ENCODE measurements at places on chromosomes 3 and 15.

GRCh38 chr3:104044002-104044401 is 1322.7 kb upstream of the ALCAM start:
- peak; percentile 20 for DNase-seq

DNA sequence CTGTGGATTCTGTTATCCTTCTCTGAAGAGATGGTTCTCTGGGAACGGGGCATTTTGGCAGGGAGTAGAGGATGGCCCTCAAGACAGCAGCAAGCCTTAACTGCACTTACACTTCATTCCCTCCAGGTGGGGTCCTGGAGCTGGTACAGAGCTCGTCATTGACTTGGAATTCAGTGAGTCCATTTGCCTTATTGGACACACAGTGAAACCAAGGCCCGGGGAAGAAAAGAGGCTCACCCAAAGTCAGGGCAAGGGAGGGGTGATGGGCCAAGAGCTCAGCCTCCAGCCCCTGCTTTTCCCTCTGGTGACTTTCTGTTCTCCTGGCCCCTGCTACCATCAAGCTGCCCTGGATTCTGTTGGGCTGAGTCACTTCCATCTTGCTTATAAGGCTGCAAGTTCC is 125.6 kb downstream of the ETFA start:
- peak; percentile 80 for DNase-seq

DNA sequence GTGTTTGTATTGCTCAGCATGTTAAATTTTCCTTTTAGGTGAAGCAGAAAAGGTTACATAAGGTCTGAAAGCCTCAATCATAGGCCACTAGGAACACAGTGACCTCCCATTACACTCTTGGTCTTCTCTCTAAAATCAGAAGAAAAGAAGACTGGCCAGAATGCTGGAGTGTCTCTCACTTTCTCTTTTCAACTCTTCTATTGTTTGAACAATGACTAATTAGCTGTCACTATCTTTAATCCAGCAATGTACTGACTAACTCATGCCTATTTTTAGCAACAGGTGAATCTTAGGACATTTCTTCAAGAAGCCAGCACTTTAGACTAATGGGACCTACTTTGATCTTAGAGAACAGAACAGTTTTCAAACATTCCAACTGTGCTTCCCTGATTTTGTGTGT is 142.8 kb downstream of the TGFBR2 start:
- DNase-seq, result peak; percentile 8

GRCh38 chr3:94522488-94522887 is 459.6 kb downstream of the NSUN3 start:
- DNase-seq, result no peak

DNA sequence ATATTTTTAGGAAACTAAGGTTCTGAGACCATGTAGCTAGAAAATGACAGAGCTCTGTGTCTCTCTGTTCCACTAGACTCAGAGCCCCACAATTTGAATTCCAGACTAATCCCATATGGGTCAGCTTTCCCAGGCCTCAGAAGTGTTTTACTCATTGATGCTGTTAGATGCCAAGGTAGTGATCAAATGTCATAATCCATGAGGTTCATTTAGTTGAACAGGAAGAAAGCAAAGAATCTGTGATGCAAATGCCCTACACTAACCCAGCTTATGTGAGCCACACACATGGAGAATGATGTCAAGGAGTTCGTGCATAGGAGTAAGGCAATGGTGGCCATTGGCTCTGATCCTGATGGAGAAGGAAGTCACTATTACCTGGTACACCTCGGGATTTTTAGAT is 363.4 kb upstream of the RARB start:
- DNase-seq, result peak; percentile 20

DNA sequence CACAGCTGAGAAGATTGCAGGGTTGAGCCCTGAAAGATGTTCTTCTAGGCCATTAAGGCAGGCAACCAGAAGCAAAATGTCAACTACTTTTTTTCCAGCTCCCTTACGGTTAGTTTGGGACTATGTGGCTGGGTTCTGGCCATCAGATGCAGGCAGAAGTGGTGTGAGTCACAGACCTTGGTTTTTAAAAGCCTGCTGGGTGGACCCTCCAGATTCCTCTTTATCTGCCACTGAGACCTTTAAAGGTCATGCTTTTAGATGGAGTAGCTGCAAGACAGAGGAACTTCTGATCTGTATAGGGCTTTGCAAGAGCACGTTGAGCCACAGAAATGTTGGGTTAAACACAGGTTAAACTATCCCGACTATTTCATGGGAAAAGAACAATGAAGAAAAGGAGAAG is 102.9 kb downstream of the CHST2 start:
- DNase-seq, result no peak

DNA sequence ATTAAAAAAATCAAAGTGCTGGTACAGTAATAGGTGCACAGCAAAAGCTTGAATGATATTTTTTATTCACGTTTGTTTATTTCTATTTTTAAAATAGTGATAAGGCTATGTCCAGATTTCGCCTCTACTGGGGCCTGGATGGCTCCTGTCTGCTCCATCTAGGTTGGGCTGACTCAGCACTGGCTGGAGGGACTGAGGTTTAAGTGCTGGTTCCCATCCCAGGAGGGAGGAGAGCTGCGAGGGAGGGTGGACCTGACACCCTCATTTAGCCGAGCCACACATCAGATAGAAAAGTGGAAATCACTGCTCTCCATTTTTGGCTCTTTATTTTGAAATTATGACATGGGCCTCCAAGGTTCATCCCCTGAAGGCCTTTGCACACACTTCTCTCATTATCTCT is 95.4 kb upstream of the AGBL1 start:
- no peak for DNase-seq

- DNase-seq, result no peak
Measured at GRCh38 chr3:11373654-11374053, 101.5 kb downstream of the ATG7 start.

DNA sequence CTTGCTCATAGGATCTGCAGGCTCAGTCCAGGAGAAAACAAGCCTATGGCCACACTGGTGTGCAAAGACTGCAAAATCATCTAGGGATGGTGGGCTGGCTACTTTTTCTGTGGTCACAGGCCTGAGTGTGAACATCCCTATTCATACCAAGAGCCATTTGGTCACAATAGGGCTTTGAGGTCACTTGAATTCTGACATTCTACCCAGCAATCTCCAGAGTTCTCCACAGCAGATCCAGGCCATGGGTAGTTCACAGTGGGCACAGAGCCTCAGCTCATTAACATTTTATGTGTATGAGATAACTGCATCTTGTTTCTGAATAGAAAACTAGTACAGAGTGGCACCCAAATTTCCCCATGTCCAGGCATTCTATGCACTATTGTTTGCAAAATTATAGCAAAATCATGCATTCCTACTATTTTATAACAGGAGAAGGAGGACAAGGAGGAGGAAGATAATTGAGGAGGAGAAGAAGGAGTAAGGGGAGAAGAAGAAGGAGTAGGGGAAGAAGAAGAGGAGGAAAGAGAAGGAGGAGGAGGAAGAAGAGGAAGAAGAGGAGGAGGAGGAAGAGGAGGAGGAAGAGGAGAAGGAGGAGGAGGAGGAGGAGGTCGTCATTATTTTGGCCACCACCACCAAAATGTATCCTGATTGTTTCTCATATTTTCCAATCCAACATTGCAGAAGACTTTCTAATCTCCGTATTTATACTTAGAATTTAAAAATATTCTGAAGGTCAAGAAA is 129.0 kb downstream of the SEMA6D start:
- DNase-seq, result no peak

- peak; percentile 83 for DNase-seq
Measured at GRCh38 chr3:25156626-25157025, 271.4 kb upstream of the RARB start.

GRCh38 chr15:39414201-39414600 is 166.7 kb upstream of the THBS1 start:
- DNase-seq, result peak; percentile 18

DNA sequence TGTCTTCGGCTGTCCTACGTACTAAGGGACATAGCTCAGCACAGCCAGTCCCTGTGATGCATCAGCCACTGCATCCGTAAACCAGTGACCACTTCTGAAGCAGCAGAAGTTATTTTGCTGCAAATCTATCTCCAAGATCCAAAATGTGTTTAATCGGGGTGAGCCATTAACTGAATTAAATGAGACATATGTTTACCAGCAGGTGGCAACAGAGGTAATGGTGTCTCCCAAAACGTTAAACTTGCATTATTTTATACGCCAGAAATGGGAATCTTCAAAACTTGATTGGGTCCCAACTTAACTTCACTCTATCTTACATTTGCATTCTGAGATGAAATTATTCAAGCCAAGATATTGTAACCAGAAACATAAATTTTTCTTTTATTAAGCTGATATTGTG is 75.3 kb upstream of the BOC start:
- peak; percentile 38 for DNase-seq

DNA sequence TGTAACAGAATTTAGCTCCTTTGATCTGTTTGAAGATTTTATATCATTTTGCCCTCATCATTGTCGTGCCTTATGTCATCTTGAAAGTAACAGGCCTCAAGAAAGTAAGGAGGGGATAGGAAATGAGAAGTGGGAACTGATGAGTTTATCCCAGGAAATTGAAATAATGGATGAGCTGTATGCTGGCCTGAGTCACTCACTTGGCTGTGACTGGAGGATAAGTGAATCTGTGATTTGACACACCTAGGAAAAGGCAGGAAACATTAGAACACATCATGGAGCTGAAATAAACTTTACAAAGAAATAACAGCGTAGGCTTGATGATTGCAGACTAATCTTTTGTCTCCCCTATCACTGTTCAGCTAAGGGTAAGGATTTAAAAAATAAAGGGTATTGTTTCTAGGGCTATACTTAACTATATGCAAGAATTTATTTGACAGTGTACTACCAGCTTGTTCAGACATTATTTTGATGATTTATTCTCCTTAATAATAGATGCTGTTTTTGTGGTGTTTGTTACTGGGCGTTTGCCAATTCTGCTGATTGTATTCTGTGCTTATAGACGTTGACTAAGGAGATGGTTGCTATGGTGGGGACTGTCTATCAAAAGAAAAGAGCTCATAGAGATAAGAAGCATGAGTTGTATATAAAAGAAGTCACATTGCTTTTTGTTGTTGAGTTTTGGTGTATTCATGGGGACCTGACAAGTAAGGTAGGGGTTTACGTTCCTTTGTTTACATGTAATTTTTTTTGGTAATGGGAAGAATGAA is 105.6 kb upstream of the ROPN1 start:
- peak; percentile 31 for DNase-seq

DNA sequence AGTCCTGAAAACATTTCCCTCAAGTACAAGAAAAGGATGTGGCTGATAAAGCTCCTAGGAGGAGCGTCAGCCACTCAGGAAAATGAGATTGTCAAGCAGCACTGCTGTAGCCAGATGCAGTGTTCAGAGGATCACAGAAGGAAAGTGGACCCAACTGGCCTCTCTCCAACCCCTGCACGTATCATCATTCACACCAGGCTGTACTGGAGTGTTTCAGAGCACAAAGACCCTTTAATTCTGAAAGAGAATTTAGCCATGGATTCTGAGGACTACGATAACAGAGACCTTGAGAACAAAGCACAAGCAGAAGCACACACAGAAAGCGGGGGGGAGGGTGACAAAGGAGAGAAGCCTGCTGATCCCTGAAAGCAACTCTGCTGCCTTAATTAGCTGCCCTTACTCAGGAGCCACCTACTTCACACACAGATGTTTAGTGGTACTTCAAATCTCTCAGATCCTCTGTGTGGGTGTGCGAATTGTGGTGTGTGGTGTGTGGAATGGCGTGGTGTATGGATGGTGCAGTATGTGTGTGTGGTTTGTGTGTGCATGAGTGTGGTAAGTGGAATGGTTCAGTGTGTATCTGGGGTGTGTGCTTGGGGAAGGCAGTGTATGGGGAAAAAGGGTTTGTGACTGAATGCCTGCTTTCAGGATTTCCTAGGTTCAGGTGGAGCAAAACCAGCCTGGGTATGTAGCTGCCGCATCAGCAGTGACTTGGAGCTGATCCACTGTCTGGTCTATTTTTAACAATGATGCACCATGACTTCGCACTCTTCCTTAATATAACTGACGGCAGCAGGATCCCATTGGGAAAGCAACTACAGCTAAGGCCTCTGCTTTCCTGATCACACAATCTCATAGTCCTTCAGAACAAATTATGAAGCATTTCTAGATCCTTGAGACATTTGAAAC is 192.5 kb downstream of the RSL24D1 start:
- no peak for DNase-seq

DNA sequence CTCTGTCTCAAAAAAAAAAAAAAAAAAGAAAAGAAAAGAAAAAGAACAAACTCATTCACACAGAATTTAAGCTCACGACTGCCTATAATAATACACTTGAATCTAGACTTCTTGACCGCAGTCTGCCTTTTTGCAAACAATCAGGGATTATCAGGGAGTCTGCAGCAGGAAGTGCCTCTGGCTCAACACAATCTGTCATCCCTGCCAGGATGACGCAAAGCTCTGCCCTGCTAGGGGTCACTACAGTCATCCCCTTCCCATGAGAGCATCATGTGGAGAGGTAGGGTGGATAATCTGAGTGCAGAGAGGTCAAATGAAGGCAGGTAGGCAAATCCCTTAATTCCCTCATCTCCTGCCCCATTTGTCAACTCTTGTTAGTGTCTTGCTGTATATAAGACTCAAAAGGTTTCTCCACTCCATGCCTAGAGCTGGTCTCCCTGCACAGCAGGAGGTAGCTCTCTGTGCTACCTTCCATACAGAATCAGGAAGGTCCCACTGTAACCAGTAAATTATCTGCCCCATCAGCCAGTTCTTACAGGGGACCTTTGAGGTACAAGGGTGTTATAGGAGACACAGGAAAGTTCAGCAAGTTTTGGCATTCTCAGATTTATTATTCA is 4.2 kb downstream of the UBAP1L start:
- peak; percentile 46 for DNase-seq

DNA sequence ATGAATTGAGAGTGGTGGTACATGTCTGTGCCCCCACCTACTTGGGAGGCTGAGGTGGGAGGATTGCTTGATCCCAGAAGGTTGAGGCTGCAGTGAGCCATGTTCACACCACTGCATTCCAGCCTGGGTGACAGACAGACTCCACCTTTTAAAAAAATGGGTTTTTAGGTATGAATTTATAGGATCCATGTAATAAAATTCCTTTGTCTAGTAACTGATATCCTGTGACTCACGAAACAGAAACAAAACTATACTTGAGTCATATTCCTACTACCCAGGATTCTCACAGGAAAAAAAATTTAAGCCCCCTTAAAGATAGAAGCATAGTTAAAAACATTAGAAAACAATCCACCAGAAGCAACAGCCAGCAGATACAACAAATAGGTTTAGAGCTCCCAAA is 10.0 kb upstream of the CRTC3 start:
- DNase-seq, result peak; percentile 86

DNA sequence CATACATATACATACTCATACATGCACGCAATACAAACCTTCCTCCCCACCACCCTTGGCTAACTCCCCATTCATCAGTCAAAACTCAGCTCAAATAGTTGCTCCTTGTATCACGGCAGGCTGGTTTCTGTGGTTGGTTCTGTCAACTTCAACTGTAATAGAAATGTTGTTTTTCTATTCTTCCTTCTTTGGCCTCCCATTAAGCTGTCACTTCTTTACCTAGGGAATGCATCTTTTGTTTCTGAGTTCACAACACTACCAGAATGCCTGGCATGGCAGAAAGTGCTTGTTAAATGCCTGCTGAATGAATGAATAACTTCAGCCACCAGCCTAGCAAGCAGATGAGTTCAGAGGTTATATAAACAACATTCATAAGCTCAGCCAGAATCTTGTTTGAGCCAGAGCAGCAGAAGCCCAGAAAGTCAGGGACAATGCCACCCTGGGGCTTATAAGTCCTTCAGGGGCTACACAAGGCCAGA is 63.1 kb downstream of the B3GALNT1 start:
- DNase-seq, result peak; percentile 12

GRCh38 chr3:138199851-138200250 is 12.8 kb downstream of the ARMC8 start:
- DNase-seq, result no peak
